Peyer's patch (tissue), 4 donors: ENCODE measurements at places on chromosomes 5 and 9. TPM values are rescaled to one million over a fixed set of nuclear protein-coding genes. Genes with fewer than 3 reads are reported as not detected.
A peak's percentile ranks its signal among the peaks of the same experiment; 100 is the strongest.

IL33 gene
- total RNA-seq, result 4.2 TPM

DNA sequence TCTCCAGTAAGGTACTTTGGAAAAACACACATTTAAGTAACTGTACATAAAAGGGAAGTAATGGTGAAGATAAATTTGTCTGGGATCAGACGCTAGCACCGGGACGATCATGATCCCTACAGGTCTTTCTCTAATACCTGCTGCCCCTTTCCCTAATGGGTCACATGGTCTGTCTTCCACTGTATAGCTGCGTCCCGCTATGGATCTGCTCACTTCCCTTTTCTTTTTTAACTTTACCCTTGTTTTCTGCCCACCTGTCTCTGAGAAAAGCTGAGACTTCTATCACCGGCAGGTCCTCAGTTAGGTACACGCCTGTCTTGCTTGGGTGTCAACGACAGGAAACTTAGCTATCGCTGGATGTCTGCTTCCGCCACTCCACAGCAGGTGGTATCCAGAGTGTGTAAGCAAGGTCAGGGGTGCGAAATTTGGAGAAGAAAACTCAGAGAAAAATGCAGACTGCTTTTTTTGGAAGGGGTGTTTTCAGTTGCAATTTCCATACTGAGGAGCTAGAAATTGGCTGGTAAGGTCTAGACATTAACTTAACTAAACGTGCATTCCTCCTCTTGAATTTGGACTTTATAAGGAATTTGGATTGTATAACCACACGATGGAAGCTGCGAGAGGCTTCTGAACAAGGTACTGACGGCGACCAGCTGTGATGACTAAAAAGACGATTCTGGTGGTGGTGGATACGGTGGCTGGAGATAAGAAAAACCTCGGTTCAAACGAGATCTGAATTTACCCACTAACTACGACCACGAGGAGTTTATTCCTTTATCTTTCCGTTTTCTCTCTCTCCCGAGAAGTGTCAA, 1.1 kb upstream of the ICE1 start:
- peak overlapping the region; percentile 92 for H3K4me3 ChIP-seq
- H3K27me3 ChIP-seq, result no peaks in the 10 kb centered on the region
- peak overlapping the region; percentile 99 for H3K27ac ChIP-seq
- no peaks in the 10 kb centered on the region for H3K36me3 ChIP-seq
- DNase-seq, result no peak

DNA sequence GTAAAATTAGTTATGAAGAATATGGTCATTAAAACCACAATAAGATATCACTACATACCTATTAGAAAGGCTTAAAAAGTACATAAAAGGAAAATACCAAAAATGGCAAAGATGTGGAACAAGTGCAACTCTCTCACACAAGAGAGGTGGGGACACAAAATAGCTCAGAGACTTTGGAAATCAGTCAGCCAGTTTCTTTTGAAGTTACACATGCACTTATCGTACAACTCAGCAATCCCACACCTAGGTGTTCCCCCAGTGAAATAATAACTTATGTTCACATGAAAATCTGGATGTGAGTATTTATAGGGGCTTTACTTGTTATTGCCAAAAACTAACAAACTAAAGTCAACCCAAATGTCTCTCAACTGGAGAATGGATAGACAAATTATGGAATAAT, 9.8 kb upstream of the RICTOR start:
- DNase-seq, result no peak
- no peak overlapping the region for H3K4me3 ChIP-seq
- H3K36me3 ChIP-seq, result no peaks in the 10 kb centered on the region
- no peaks in the 10 kb centered on the region for H3K4me1 ChIP-seq
- no peaks in the 10 kb centered on the region for H3K27me3 ChIP-seq

- no peak for DNase-seq
- H3K27ac ChIP-seq, result no peak overlapping the region
- H3K4me3 ChIP-seq, result no peak overlapping the region
- H3K36me3 ChIP-seq, result no peaks in the 10 kb centered on the region
Observed at GRCh38 chr5:160523502-160524163, 102.0 kb downstream of the PTTG1 start.

DNA sequence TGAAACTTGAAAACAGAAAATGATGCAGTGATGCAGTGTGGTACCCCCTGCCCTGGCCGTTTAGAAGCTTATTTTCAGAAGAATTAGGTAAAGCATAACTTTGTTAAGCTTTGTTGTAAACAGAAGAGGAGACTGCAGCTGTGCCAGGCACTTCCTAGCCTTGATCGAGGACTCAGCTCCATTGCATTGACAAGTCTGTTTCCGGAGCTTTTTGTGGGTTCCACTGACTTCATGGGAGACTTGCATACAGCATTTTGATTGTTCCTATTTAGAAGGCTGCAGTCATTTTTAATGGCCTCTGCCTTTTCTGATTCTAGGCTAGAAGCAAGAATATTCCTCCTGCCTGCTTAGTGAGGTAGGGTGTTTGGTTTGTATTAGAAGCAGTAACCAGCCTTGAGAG, 12.3 kb downstream of the MVB12B start:
- no peak for DNase-seq
- no peak overlapping the region for H3K4me3 ChIP-seq
- H3K36me3 ChIP-seq, result no peaks in the 10 kb centered on the region

FANCG gene
- 14.4 TPM for total RNA-seq

DNA sequence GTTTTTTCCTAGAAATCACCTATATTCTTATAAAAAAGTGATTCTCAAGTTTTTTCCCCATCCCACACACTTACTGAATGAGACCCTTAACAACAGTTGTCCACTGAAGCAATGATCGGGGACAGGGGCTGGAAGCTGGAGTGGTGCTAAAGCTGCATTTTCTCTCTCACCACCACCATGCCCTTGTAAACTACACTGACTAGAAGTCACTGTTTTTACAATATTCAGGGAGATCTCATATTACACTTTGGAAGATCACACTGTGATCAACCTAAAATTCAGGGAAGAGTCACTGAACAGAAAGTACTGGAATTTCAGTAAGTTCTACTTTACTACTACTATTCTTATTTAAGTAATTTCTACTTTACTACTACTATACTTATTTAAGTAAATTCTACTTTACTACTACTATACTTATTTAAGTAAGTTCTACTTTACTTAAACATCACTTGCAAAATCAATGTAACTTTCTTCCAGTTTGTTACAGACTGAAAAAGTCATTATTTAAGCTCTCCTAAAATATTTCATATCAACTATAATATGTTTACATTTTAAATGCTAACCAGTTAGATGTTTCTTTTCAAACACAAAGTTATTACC, 164.3 kb downstream of the AGTPBP1 start:
- no peaks in the 10 kb centered on the region for H3K27me3 ChIP-seq
- H3K36me3 ChIP-seq, result no peaks in the 10 kb centered on the region
- no peak overlapping the region for H3K4me3 ChIP-seq
- no peak overlapping the region for H3K27ac ChIP-seq
- H3K4me1 ChIP-seq, result no peaks in the 10 kb centered on the region
- no peak for DNase-seq

DNA sequence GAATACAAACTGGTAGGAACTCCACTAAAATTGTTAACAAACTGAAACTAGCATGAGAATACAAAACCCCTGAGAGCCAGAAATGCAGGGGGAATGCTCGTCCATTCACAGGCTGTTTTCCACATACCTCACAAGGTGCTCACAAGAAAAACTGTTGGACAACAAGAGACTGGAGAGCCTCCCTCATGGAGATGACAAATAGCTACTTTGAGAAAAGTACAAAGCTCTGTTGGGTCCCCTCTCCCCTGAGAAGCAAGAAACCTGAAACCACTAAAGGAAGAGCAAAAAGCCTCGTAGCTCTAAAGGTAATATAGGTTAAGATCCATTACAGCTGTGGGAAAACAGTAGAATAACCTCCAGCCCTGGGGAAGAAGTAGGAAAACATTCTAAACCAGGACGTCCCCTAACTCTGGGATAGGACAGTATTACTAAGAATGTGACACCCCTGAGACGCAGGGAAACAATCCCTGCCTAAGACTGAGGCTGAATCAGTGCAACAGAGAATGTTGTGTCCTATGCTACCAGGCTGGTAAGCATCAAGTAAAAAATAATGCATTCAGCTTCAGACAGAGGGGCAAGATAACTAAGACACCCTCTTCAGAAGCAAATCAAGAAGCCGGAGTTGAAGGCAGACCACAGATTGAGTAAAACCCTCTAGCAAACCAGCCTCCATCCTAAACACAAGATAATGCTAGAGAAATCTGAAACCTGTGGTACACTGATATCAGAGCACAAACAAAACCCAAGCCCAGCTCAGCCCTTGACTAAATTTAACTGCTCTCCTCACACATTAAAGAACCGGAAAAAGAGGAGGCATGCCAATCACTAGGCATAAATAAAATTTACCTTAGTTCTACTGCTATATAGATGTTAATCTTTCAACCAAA, 160.2 kb downstream of the SSBP2 start:
- DNase-seq, result no peak
- H3K4me3 ChIP-seq, result no peak overlapping the region
- H3K4me1 ChIP-seq, result no peaks in the 10 kb centered on the region
- no peaks in the 10 kb centered on the region for H3K36me3 ChIP-seq

GRCh38 chr5:82707741-82708140, 369.5 kb downstream of the TMEM167A start:
- H3K27ac ChIP-seq, result no peak overlapping the region
- H3K27me3 ChIP-seq, result no peaks in the 10 kb centered on the region
- no peak overlapping the region for H3K4me3 ChIP-seq
- no peak for DNase-seq
- H3K4me1 ChIP-seq, result no peaks in the 10 kb centered on the region

- peak; percentile 30 for DNase-seq
- no peaks in the 10 kb centered on the region for H3K36me3 ChIP-seq
- no peaks in the 10 kb centered on the region for H3K4me1 ChIP-seq
- no peak overlapping the region for H3K4me3 ChIP-seq
- H3K27ac ChIP-seq, result no peak overlapping the region
Observed at GRCh38 chr5:5497152-5497788, 74.8 kb downstream of the ICE1 start.

DNA sequence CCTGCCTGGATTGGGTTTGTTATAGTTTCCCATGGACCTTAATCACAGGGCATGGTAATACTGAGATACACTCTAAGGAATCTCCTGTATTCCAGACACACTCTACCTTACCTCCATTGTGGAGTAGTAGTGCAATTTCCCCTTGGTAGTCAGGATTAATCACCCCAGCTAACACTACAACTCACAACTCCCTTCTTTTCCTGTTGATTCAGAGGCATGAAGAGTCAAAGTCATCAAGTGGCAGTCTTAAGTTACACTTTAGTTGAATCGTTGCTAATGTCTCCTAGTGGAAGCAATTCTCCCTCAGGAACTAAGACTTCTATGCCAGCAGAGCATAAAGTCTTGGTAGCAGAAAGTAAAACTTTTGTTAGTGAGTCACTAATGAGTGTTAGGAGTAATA, 122.7 kb upstream of the APC start:
- no peak for DNase-seq
- H3K4me3 ChIP-seq, result no peak overlapping the region
- no peaks in the 10 kb centered on the region for H3K27me3 ChIP-seq
- peak overlapping the region; percentile 50 for H3K27ac ChIP-seq
- H3K4me1 ChIP-seq, result no peaks in the 10 kb centered on the region

SPATA31E1 gene
- total RNA-seq, result not detected

- no peaks in the 10 kb centered on the region for H3K27me3 ChIP-seq
- H3K4me1 ChIP-seq, result no peaks in the 10 kb centered on the region
- no peak overlapping the region for H3K4me3 ChIP-seq
- H3K36me3 ChIP-seq, result no peaks in the 10 kb centered on the region
Observed at GRCh38 chr5:143898381-143898780, 86.4 kb downstream of the HMHB1 start.

FCHO2 gene
- total RNA-seq, result 20.2 TPM

- peaks cover 15% of the 10 kb centered on the region for H3K4me1 ChIP-seq
- H3K27ac ChIP-seq, result peak overlapping the region; percentile 87
- no peak overlapping the region for H3K4me3 ChIP-seq
Observed at GRCh38 chr5:73496984-73497457, 1.2 kb upstream of the BTF3 start.

- no peak for DNase-seq
- no peak overlapping the region for H3K27ac ChIP-seq
- no peaks in the 10 kb centered on the region for H3K36me3 ChIP-seq
Observed at GRCh38 chr5:149089796-149090195, 26.9 kb upstream of the SH3TC2 start.

TMEM215 gene
- total RNA-seq, result not detected

DNA sequence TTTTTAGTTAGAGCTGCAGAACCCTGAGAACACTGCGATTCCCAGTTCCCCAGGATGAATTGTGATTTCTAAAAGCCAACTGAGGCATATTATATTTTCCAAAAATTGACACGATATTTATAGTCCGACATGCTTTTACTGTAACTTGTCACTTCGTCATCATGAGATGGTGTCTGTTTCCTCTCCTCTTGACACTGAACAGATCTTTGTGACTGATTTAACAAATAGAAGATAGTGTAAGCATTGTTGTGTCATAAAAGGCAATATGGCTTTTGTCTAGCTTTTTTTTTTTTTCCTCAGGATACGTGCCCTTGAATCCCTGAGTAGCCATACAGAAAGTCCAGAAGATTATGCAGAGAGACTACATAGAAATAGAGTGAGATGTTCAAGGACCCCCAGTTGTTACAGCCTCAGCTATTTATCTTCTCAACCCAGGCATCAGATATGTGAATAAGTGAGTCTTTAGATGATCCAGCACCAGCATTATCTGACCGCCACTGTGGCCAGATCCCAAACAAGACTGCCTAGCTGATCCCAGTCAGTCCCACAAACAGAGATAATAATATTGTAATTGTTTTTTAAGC, 27.8 kb upstream of the CCL21 start:
- no peaks in the 10 kb centered on the region for H3K36me3 ChIP-seq
- no peak for DNase-seq
- no peaks in the 10 kb centered on the region for H3K4me1 ChIP-seq
- H3K27me3 ChIP-seq, result no peaks in the 10 kb centered on the region
- H3K4me3 ChIP-seq, result no peak overlapping the region

ADAMTSL2 gene
- total RNA-seq, result 0.40 TPM

DNA sequence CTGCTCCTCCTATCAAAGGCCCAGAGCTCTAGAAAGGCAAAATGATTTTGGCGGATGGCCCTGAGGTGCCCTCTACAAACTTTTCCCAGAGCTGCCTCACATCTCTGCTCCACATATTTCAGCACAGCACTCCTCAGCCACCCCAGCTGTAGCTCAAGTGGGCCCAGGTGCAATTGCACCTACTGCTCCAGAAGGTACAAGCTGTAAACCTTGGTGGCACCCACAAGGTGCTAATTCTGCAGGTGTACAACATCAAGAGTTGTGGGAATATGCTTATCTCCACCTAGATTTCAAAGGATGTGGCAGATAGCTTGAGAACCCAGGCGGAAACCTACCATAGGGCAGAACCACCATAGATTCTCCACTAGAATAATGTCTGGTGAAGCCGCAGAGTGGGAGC, 432.2 kb downstream of the TMEM232 start:
- H3K4me3 ChIP-seq, result no peak overlapping the region
- H3K27me3 ChIP-seq, result no peaks in the 10 kb centered on the region
- DNase-seq, result no peak
- H3K27ac ChIP-seq, result no peak overlapping the region
- no peaks in the 10 kb centered on the region for H3K4me1 ChIP-seq

DNA sequence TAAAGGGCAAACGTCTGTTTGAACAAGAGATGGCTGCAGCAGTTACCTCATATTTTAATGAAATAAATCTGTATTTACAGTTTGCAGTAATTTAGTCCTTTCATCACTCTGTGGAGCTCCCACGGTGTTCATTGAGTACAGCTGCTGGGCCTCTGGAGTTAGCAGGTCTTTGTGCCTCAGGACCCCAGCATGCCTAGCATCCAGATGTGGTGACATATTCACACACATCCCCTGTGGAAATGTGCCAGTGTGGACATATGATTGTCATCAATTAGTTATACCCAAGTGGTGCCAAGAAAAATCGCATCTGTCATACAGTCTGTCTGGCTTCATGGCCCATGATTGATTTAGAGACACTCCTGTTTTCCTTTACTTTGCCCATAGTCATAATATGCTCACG, 77.3 kb downstream of the NNT start:
- DNase-seq, result no peak
- no peak overlapping the region for H3K27ac ChIP-seq
- no peaks in the 10 kb centered on the region for H3K27me3 ChIP-seq
- H3K36me3 ChIP-seq, result no peaks in the 10 kb centered on the region
- no peaks in the 10 kb centered on the region for H3K4me1 ChIP-seq
